LNCaP clone FGC (cell line): ENCODE measurements at places on chromosomes 1 and 21.
A peak's percentile ranks its signal among the peaks of the same experiment; 100 is the strongest.

- no peak for DNase-seq
Measured at GRCh38 chr1:88451856-88452255, 232.2 kb upstream of the PKN2 start.

- peak; percentile 37 for DNase-seq
Measured at GRCh38 chr1:182754543-182755314, 34.8 kb upstream of the NPL start.

GRCh38 chr1:59569198-59569597 lies 245.6 kb upstream of the HOOK1 start:
- no peak for DNase-seq

- no peak for DNase-seq
Measured at GRCh38 chr1:224498574-224499170, 64.1 kb upstream of the WDR26 start.

- DNase-seq = no peak
Measured at GRCh38 chr1:53254011-53254640, 15.8 kb upstream of the MAGOH start.

DNA sequence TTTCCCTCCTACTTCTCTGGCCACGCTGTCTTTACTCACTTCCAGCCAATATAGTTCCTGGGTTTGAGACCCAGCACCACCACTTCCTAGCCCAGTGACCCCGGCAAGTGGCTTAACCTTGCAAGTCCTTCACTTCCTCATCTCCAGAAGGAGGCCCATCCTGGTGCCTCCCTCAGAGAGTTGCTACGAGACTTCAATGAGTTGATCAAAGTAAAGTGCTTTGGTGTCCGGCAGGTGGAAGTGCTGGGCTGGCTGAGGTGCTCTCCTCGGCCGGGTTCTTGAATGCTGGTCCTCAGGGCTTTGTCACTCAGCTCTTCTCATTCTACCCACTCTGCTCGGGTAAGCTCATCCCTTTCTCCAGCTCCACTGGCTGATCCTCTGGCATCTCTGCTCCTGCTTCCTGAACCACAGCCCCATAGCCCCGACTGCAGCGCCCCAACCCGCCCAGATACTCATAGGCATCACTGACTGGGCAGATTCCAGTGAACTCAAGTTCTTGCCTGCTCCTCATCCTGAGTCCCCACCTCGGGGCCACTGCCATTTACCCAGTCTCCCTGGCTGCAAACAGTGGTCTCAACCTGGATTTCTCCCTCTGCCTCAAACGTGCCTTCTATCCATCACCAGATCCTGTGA lies 75.8 kb upstream of the WNT4 start:
- DNase-seq = no peak

- no peak for DNase-seq
Measured at GRCh38 chr21:29387598-29387997, 88.9 kb downstream of the BACH1 start.

DNA sequence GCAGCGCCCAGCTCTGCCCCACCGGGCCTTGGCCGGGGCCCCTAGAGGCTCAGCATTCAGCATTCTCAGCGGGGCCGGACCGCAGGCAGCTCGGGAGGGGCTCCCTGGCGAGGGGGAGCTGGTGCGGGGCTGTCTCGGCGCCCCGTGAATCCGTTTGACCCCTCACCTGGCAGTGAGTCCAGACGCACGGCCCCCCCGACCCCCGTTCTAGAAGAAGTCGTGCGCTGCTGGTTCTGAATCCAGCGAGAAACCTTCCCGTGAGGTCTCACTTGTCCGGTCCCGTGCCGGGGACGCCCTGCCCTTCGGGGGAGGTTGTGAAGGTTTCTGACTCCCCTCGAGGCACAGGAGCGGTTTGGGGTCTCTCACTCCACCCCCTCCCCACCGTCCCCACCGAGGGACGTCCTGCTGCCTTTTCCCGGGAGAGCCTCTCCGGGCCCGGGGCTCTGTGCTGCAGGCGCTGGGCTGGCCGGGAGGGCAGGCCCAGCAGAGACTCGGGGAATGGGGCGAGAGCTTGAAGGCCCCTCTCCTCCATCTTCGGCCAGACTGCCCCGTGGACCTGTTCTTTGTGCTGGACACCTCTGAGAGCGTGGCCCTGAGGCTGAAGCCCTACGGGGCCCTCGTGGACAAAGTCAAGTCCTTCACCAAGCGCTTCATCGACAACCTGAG lies 655 bp downstream of the COL6A1 start:
- no peak for DNase-seq

DNA sequence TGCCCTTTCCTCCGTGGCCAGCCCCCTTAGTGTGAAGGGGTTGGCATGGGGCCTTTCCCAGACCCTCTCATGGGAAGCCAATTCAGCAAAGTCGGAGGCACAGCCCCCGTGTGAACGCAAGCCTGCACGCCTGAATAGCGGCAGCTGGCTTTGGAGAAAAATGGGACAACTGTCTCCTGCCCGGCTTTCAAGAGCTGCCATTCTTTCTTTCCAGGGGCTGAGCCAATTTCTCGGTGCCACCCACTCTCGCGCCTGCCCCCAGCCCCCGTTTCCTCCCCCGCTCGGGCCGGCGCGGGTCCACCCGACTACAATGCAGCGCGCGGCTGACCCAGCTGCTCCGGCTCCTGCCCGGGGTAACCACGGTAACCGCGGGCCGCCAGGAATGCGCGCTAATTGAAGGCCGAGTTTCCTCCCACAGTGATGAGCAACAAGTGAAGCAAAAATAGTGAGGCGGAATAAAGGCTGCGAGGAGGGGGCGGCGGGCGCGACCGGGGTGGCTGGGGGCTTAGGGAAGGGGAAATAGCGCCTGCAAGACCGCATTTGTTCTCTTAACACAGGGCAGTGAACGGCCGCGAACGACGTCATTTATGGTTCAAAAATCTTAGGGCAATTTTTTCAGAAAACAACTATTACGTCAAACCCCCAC lies 27.8 kb downstream of the ILDR2 start:
- DNase-seq = no peak
